Osteocyte (in vitro differentiated cells): ENCODE measurements at places on chromosomes 5 and 9. TPM values are rescaled to one million over a fixed set of nuclear protein-coding genes. Genes with fewer than 3 reads are reported as not detected.
A peak's percentile ranks its signal among the peaks of the same experiment; 100 is the strongest.

- no peak for DNase-seq
Observed at GRCh38 chr9:5976674-5977397, 38.6 kb downstream of the RANBP6 start.

DNA sequence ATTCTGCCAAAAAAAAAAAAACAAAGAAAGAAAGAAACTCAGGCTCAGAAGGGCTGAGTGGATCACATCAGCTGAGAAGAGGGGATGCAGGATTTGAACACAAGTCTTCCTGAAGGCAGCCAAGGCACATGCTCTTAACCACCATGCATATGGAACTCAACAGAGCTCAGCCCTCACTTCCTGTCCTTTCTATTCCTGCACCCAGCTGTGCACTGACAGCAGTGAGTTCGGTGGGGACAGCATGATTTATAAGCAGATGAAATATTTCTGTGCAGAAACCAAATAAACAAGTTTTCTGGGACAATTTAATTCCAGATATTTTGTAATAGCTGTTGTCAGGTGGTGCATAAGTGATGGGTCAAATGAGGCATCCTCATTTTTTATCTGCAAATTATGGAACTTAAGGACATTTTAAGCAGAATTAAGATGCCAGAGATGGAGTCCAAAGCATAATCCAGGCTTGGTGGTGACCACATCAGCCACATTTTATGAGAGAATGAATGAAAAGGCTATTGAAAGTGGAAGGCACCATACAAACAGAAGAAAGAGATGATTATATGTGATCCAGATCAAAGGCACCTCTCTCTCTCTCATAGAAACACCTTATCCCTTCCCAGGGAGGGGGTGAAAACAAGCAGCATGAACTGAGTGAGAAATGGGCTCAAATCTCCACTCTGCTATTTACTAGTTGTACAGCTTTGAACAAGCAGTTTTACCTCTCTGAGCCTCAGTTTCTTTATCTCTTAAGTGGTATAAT is 303.6 kb upstream of the MSX2 start:
- DNase-seq = no peak

- DNase-seq = peak; percentile 85
Observed at GRCh38 chr5:134003817-134004625, 754 bp downstream of the VDAC1 start.

The ESM1 gene
- total RNA-seq = 0.35 and 0.73 TPM in 2 replicates

The ZBTB34 gene
- total RNA-seq = 13.9 and 14.0 TPM in 2 replicates
